ENCODE measurements at places on chromosomes 6 and 20.

DNA sequence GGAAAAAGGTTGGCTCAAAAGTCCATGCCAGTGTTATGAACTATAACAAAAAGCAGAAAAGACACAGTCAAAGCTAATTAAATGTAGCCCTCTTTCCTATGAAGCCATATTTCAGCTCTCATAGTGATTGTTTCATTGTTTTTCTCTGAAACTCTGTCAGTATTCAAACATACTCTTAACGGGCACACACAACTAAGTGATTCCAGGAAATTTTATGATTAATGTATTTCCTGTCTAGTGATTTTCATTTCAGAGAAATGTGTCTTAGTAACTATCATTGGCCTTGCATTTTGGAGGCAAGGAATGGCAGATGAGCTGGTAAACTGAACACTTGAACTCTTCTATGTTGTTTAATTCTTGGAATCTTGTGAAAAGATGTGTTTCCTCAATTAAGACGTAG lies 68.0 kb downstream of the CLVS2 start:
- no peak for DNase-seq

DNA sequence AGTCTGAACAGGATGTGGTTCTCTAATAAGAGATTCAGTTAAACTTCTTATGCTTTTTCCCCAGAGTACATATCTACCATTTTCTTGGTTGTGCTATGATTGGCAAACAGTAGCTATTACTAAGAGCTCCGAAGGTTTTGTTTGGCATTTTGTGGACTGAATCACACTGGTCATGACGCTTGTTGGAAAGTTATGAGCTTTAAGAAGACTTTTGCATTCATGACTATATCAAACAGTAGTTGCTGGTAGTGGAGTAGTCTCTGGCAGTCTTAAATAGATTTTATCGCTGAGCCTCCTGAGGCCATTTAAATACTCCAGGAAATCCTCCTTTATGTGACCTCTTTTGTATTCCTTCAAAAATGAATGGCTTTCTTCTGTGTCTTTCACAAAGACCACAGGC lies 40.8 kb downstream of the CCDC170 start:
- DNase-seq: no peak

GRCh38 chr6:33762713-33763112 lies 16.0 kb upstream of the IP6K3 start:
- DNase-seq: no peak

DNA sequence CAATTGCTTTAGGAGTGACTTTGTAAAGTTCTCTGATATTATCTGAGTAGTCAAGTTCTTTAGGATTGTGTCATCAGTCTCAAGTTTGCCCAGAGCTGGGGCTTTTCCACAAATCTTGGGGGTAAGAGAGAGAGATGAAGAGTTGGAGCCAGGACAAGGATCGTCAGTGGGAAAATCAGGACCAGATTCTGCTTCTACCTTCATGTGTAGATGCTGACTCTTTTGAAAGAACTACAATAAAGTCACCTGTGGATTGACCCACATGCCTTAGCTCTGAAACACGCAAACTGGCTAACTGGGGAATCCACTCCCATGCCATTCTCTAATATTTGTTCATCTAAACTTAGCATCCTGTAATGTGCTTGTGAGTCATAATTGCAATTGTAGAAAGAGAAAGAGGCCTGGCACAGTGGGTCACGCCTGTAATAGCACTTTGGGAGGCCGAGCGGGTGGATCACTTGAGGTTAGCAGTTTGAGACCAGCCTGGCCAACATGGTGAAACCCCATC lies 15.6 kb upstream of the BICRAL start:
- no peak for DNase-seq

GRCh38 chr6:31575335-31575901 lies at the start of gene TNF:
Gene TNF, plus strand, starts transcription at chr6:31575565. Its CDS starts 177 bp downstream, at chr6:31575742.
- DNase-seq: peak; percentile 44

- DNase-seq: no peak
These were observed 55.6 kb upstream of the HLA-A start for GRCh38 chr6:29886701-29887100.

DNA sequence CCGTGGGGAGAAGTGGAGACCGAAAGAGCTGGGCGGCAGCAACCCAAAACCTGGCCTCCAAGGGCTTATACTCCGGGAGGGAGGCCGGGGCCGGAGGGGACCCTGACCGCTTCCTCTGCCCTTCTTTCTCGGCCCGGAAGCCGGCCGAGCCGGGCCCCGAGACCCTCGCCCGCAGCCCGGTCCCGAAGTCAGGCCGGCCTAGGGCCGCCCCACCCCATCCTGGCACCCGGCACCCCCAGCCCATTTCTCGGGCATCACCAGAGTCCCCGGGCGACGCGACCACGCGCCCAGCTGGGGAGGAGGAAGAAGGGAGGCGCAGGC lies 572 bp upstream of the ZDHHC14 start:
- DNase-seq: no peak

GRCh38 chr6:146913842-146914488 lies 290.3 kb upstream of the STXBP5 start:
- no peak for DNase-seq

Data from stimulated activated naive CD4-positive, alpha-beta T cell (primary cell).